ENCODE measurements at places on chromosomes 6 and 20.

DNA sequence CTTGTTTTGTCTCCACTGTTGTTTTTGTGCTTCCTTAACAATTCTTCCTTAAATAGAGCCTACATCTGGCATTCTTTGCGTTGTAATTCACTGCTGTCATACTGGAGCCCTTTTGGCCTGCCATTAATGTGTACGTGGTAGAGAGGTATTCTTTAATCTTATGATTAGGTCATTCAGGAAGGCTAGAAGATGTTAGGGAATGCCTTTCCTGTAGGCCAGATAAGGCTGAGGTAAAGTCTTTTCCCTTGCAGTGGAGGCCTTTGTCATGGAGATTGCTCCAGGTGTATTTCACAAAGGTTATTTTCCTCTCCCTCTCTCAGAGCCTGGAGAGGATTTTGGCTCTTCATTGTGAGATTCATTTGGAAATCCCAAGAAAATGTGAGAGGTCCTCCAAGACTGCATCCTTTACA lies 146.9 kb downstream of the FUT9 start:
- DNase-seq: no peak

GRCh38 chr20:35263532-35264341 lies 14.2 kb downstream of the MMP24OS start:
- DNase-seq: no peak

GRCh38 chr20:58555078-58555765 lies 40.0 kb upstream of the APCDD1L start:
- DNase-seq: no peak

DNA sequence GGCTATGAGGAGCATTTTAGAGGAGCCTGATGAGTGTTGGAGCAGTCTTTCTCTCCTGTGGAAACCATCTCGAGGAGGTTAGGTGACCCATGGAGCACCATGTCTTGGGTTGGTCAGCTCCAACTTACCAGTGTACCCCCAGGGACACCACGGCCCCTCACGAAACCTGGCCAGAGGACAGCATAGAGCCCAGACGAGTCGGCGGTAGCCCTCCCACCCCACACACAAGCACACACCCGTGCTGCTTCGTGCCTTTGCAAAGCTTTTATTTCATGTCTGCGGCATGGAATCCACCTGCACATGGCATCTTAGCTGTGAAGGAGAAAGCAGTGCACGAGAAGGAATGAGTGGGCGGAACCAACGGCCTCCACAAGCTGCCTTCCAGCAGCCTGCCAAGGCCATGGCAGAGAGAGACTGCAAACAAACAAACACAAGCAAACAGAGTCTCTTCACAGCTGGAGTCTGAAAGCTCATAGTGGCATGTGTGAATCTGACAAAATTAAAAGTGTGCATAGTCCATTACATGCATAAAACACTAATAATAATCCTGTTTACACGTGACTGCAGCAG lies 53.6 kb downstream of the EZR start:
- DNase-seq: no peak

- DNase-seq: no peak
These were observed 52.5 kb downstream of the MAN1A1 start for GRCh38 chr6:119297049-119297448.

DNA sequence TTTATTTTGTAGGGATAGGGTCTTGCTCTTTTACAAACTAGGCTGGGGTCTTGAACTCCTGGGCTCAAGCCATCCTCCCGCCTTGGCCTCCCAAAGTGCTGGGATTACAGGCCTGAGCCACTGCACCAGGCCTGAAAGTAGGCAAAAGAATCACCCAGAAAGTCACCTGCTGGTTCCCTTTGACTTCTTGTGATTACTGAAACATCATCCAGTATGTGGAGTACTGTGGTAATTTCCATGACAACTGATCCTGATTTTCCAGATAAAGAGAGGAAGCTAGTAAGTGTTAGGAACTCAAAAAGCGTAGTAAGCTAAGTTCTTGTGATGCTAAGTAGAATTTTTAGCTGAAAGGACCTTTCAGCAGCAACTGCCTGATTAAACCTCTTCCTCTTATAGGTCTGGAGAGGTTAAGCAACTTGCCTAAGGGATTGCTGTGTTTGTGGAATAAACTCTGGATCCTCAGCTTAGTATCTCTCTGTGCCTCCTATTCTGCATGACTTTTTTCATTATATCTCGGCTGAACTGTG lies 16.8 kb downstream of the RALY start:
- DNase-seq: no peak

DNA sequence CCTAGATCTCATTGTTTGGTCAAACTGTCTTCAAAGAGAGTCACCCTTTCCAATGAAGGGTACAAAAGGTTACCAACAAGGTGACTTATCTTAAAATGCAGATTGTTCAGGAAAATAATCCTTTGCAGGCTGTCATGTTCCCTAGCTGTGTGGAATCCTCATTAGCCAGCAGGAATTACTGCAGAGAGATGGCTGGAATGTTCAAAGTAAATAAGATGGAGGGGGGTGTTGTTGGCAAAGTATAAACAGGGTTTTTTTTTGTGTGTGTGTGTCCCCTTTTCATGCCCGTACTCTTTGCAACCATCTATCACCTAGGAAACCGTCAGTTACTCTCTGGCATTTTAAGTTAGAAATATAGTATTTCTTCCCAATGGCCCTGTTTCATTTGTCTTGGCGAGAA lies 6.5 kb downstream of the NEDD9 start:
- DNase-seq: no peak
